Aorta (tissue), 5 donors: ENCODE measurements at places on chromosomes 13 and 19.

DNA sequence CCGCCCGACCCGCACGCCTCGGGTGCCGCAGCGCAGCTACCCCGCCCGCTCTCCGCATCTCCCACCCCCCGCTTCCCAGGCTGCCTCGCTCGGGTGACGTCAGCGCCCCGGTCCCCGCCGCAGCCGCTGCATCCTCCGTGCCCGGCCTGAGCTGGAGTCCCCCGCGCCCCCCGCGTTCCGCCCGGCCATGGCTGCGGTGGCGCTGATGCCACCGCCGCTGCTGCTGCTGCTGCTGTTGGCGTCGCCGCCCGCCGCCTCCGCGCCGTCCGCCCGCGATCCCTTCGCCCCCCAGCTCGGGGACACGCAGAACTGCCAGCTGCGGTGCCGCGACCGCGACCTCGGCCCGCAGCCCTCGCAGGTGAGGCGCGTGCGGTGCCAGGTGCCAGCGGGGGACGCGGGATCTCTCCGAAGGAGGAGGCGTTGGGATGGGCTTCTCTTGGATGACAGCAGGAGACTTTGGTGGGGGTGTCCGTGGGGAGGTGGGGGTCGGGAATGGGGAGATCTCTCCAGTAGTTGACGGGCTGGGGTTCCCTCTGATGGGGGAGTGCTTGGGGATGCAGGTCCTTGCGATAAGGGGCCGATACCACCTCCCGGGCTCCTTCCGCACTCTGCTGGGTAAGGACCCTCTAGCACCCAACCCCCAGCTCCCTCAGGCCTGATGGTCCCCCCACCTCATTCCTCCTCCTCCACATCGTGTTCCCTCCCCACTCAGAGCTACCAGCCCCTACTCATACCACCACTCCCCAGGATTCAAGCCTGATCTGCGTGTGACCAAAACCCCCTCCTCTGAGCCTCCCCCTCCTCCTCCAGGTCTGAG, at the start of gene TMEM59L:
TSS of gene TMEM59L (plus strand) at position 99 of the 817 bp plus-strand sequence. CDS start at position 188, 89 bp downstream.
- DNase-seq = no peak

- no peak for DNase-seq
These were observed 15.7 kb upstream of the B3GNT3 start for GRCh38 chr19:17778968-17779929.

DNA sequence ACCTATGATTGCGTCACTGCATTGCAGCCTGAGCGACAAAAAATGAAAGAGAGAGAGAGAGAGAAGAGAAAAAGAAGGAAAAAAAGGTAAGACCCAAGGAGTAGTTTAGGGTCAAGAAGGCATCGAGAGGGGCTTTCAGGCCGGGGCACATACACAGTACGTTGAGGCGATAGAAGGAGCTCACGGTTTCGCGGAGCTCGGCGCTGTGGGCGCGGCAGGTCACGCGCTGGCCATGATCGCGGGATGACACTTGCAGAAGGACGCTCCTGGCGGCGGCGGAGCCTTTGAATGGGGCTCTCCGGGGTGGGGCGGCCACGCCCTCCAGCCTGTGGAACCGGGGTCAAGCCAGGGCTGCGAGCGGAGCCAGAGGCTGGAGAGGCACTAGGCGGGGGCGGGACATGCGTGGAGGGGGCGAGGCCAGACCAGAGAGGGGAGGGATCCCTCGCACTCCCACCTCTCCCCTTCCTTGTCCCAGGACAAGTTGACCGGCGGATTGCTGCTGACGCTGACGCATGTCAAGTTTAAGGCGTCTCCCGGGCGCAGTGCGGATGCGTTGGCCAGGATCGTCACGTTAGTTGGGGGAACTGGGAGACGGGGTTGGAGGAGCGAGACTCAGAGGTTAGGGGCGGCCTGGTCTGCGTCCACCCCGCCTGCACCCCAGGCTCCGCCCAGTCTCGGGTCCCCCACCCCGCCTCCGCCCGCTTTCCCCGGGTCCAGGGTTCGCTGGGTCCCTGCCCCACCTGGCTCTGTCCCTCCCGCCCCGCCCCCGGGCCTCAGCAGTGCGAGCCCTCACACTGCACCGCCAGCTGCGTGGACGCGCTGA, 6.9 kb downstream of the NPHS1 start:
- DNase-seq = no peak

GRCh38 chr19:34255546-34255945, 1.2 kb downstream of the GARRE1 start:
- no peak for DNase-seq

DNA sequence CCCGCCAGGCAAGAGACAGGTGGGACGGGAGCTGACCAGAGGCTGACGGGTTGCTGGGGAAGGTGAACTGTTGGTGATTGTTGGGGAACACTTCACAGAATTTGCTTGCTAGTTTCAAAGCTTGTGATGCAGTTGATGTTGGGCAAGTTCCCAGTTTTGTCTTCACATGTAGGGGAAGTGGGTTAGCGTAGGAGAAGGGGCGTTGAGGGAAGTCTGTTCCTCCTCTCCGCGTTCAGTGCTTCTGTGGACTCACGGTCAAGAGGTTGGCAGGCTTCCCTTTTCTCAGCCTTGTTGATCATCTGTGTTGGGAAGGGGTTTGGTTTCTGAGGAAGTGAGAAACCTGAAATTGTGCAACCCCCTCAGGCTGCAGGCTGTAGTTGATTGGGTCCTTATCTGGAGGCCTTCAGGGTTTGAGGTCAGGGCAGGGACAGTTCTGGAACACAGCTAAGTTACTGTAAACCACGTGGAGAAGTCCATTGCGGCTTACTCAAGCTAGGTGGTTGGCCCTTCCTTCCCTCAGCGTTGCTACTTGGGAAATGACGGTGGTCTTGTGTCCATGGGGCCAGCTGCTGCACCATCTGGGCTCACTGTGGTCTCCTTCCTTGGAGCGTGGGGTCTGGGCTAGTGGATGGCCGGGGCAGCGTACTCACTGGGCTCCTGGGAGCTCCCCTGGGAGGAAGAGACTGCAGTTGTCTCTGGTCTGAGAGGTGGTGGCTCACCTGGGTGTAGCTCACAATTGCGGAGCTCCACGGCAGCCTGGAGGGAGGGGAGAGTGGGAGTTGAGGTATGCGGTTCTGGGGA, 7.5 kb downstream of the RPS9 start:
- DNase-seq = peak; percentile 78

GRCh38 chr19:23554548-23554947, 132.5 kb downstream of the ZNF675 start:
- DNase-seq = no peak

DNA sequence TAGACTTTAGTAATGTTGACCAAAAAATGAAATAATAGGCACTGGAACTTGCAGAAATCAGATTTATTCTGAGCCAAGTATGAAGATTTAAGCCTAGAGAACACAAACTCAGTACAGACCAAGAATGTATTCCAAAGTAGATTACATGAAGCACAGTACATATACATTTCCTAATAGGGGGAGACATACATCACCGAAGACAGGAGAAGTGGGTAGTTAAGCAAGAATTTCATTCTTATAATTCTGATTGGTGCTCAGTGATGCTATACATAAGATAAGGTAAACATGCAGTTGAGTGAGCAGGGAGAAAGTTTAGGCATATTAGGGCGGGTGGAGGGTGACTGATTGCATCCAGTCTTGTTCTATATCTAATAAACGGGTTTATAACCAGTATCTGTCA, 2218.8 kb downstream of the PCDH9 start:
- no peak for DNase-seq

DNA sequence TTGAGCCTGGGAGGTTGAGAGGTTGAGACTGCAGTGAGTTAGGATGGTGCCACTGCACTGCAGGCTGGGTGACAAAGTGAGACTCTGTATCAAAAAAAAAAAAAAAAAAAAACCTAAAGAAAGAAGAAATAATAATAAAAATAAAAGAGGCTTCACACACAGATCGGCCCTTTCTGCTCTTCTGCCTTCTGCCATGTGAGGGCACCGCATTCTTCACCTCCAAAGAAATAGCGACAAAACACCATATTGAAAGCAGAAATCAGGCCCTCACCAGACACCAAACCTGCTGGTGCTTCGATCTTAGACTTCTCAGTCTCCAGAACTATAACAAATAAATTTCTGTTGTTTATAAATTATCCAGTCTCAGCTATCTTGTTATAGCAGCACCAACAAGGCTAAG, 3.0 kb downstream of the ZNF649 start:
- DNase-seq = no peak

DNA sequence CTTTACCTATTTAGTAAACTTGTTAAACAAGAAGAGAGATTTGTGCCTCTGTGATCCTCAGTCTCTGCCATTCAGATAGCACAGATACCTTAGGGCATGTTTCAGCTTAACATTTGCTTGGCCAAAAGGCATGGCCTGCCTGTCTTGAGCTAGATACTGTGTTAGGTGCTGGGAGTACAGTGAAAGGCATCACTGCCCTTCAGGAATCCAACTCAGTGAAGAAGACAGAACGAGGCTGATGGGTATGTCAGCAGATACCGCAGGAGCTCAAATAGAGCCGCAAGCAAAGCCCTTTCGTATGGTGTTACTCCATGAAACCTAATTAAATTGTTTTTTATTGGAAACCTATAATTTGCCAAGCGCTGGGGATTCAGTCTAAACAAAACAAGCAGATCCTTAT, 12.9 kb downstream of the ZNF507 start:
- no peak for DNase-seq

DNA sequence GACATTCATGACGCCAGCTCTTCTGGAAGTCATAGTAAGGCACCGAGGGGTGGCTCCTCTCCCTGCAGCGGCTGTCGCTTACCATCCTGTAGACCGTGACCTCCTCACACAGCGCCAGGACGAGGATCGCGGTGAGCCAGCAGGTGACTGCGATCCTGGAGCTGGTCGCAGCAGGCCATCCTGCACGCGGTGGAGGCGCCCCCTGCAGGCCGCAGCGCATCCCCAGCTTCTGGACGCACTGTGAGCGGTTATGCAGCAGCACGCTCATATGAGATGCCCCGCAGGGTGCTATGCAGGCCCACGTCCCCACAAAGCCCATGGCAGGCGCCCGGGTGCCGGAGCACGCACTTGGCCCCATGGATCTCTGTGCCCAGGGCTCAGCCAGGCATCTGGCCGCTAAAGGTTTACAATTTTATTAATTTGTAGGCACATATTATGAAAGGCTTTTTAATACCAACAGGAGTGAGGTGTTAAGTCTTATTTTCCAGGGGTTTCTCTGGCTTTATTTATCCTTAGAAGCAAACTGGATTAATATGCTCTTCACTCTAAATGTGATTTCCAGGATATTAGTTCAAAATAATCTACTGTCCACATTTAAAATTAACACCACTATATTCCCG, 35.6 kb upstream of the PSPC1 start:
- DNase-seq = peak; percentile 48

DNA sequence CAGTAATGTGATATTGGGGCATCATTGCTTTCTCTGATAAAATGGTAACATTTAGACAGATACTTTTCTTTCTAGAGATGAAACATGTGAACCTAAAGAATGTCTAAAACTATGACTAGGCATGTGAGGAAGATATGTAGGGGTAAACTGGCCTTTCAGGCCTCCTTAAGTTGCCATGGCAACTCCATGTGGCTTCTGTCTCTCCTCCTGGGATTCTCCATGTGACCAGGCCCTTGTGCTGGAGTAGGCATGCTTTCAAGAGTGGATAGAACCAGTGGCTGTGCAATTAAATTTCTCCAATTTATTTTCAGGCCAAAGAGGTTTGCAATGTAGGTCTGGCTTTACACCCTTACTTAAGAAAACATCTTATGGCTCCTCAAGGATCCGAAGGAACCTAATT, 130.8 kb downstream of the OLFM4 start:
- DNase-seq = no peak

- DNase-seq = peak; percentile 46
These were observed 1.7 kb upstream of the TGFBR3L start for GRCh38 chr19:7912697-7913564.

GRCh38 chr13:44013758-44014291, 134.1 kb downstream of the LACC1 start:
- no peak for DNase-seq

GRCh38 chr19:33691736-33692135, 70.0 kb downstream of the CHST8 start:
- DNase-seq = peak; percentile 39

- DNase-seq = no peak
These were observed 22.5 kb downstream of the DHRS12 start for GRCh38 chr13:51781246-51782022.

DNA sequence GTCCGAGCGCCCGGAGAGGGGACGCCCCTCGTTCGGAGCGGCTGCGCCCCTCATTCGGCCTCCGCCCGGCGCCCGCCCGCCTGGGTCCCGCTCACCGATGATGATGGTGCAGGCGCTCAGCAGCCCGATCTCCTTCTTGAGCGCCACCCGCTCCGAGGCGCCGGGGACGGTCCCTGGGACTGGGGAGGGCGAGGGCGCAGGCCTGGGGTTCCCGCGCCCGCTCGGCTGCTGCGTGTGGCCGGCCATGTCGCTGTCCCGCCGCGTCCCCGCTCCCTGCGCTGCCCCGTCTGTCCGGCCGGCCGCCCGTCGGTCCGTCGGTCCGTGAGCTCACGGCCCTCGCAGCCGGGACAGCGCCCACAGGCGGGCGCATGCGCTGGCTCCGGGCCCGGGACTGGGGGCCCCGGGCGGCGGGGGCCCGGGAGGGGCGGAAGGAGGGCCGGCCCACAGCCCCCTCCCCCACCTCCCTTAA, at the start of gene SLC7A10:
TSS of gene SLC7A10 (minus strand) at position 393 of the 469 bp plus-strand sequence. CDS start at position 246, 147 bp downstream.
- no peak for DNase-seq

DNA sequence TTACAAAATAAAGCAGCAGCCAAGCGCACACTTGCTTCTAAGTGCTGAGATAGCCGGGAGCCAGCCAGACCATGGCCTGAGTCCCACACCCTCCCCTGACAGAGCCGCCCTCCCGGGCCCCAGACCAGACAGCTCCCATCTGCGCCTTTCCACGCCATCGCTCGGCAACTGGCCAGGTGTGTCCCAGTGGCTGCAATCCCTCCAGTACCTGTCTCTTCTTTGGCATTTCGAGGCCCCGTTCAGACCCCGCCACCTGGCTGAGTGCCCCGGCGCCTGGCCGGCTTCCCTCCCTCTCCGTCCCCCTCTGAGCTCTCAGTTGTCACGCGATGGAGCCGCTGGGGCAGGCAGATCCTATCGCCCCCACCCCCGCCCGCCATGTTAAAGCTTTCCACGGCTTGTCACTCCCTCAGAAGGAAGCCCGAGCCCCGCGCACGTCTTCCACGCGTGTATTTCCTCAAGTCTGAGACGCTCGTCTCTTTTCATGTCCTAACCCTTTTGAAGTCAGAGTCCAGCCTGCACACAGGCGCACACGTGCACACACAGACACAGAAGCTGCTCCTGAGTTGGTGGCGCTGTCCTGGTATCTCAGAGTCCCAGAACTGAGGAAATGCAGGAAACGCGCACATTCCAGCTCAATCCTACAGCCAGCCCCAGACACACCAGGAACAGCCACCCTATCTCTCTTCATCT, 7.9 kb downstream of the MLLT1 start:
- DNase-seq = peak; percentile 77

GRCh38 chr13:79456656-79457365, 24.1 kb upstream of the NDFIP2 start:
- no peak for DNase-seq

- DNase-seq = no peak
These were observed 8.4 kb upstream of the TEX101 start for GRCh38 chr19:43406297-43406696.

DNA sequence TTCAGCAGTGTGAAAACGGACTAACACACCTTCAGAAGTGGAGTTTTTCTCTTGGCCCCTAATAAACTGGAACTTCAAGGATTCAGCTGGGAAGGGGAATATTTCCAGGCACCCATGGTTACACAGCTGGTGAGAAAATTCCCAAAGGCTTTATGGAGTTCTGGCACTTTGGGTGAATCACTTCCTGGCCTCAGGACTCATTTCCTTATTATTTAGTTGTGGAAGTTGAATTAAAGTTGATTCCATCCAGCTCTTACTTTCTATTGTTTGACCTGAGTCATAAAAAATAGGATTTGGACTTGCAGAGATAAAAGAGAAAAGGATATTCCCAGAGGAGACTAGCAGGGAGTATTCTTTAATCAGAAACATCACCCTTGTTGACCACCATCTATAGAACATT, 882.1 kb downstream of the UQCRFS1 start:
- DNase-seq = no peak
